ENCODE measurements at places on chromosomes 6 and 20. TPM values are rescaled to one million over a fixed set of nuclear protein-coding genes. Genes with fewer than 3 reads are reported as not detected.

- peak; percentile 15 for DNase-seq
Measured at GRCh38 chr6:71489736-71490135, 201.1 kb downstream of the OGFRL1 start.

VSX1 gene
- 0.16 TPM for total RNA-seq

DNA sequence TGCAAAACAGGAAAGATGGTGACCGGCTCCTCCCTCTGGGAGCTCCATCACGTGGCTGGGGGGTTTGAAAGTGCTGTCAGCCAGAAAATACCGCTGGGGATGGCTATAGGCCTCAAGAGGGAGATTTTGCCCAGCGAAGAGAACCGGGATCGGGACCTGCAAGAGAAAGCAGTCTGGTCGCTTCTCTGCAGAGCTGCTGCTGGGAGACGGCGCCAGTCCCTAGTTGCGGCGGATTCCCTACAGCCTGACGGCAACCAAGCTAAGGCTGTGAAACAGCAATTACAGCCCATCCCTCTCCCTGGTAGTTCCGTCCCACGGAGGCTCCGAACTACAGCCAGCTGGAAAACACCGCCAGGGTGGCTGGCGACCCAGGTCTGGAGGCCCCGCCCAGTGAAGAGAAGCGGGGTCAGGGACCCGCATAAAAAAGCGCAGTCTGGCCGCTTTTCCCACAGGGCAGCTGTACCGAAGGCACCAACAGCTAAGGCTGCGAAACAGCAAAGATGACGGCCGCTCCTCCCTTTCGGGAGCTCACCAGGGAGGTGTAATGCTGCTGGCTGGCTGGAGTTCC is 238.1 kb upstream of the IRAK1BP1 start:
- DNase-seq = peak; percentile 72

DNA sequence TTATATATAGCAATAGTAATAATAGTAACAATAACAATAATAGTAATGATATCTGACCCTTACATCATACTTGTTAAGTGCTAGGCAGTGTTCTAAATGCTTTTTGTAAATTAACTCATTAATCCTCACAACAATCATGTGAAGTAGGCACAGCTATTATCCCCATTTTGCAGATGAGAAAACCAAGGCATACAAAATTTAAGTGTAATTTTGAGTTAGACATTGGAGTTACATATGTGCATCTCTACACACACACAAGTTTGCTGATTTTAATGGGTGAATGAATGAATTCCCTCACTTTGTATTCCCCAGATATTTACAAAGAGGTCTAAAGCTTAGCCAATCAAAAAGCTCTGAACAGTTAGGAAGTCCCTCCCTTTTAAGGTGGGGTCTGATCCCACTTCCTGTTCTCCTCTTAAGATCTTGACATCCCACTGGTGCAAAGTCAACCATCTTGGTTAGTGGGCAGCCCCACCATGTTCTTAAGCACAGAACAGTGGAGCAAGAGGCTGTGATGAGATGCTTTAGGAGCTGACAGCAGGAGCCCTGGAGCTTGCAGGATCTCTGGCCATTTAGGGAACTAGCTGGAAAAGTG is 85.3 kb upstream of the FOXP4 start:
- no peak for DNase-seq

NT5DC1 gene
- 19.8 TPM for total RNA-seq

DNA sequence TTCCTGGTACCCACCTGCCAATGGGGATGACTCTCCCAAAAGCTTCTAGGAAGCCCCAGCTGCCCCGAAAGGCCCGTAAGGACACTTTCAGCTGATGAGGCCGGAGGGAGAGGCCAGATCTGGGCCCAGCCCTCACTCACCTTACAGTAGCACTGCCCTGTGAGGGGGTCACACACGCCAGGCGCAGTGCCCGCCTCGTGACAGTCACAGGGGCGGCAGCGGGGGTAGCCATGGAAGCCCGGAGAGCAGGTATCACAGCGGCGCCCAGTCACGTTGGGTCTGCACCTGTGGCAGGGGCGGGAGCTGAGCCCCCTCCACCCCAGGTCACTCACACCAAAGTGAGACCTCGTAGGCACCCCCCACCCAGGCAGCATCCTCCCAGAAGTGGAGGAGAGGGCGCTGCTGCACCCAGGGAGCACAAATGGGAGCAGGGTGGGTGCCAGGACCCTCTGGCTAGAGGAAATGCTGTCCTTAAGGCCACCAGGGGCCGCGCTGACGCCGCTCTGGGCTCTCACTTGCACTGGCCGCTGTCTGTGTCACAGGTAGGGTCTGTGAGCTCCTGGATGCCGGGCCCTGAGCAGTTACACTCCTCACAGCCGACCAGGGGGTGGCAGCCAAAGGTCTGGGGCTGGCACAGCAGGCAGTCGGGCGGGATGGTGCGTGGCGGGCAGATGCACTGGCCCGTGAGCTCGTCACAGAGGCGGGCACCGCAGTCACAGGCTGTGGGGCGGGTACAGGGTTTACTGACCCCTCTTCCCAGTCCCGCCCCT is 25.1 kb downstream of the ADRM1 start:
- no peak for DNase-seq

CD40 gene
- total RNA-seq = 9.9 TPM

DNA sequence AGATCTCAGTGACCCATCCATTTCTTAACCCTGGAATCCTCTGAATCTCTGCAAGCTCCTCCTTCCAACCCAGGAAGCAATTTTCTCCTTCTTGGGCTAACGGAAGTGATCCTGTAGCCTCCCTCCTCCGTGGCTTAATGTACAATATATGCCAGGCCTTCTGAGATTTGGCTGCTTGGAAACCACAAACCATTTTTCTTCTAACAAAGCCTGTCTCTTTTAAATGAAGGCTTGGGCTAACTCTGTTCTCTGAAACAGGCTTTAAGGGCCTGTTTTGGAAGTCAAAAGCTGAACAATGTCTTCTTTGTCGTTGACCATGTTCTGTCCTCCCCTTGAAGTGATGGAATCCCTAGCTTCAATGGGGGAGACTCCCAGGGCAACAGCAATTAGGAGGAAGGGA is 14.9 kb downstream of the FYN start:
- no peak for DNase-seq

FAM209B gene
- total RNA-seq = not detected

KIF6 gene
- total RNA-seq = 0.87 TPM

DNA sequence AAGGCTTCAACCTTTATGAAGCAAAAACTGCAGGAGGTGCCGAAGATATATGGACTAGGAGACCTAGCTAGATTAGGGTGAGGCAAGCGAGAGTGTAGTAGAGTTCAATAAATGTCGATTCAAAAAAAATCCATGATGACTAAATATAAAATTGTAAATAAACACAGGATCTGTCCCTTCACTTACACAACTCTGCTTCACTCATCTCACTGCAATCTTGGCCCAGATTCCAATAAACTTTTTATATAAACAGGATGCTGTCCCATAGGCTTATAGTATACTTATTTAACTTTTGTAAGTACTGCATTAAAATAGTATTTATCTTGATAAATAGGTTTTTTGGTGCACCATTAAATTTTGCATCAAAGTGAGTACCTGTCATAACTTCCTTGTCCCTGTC is 648.4 kb upstream of the NRSN1 start:
- DNase-seq = no peak

DNA sequence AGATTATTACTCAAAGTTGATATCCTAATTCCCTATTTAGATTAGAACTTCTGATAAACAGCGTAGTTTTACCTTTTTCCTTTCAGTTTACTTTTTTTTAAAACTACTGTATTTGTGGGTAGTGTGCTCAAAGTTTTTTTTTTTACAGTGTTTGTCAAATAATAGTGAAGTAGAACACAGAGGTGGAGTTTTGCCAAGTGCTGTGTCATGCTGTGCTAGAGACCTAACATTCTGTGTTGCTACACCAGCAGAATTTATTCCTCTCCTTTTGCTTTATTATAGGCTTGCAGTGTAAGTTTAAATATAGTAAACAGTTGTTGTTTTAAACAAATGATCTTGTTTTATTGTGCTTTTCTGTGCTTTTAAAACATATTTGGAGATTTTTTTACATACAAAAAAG is 125.4 kb downstream of the HIVEP1 start:
- DNase-seq = no peak

DNA sequence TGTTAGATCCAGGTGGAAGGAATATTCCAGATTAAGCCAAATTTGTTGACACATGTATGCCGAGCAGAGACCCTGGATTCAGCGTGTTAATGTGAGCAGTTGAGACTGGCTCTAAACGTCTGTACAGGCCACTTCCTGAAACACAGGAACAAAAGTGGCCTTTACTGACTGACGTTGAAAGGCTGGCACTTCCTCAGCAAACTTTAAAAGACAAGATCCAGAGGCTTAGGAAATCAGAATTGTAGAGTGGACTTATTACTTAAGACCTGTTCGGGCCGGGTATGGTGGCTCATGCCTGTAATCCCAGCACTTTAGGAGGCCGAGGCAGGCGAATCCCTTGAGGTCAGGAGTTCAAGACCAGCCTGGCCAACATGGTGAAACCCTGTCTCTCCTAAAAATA is 125.7 kb upstream of the ARID1B start:
- DNase-seq = no peak

HLA-DQB1 gene
- 5.7 TPM for total RNA-seq

- no peak for DNase-seq
Measured at GRCh38 chr20:44830995-44831394, 20.6 kb upstream of the RIMS4 start.

OLIG3 gene
- 0.27 TPM for total RNA-seq

GRCh38 chr6:75656479-75656878 is 54.8 kb downstream of the SENP6 start:
- DNase-seq = no peak

DNA sequence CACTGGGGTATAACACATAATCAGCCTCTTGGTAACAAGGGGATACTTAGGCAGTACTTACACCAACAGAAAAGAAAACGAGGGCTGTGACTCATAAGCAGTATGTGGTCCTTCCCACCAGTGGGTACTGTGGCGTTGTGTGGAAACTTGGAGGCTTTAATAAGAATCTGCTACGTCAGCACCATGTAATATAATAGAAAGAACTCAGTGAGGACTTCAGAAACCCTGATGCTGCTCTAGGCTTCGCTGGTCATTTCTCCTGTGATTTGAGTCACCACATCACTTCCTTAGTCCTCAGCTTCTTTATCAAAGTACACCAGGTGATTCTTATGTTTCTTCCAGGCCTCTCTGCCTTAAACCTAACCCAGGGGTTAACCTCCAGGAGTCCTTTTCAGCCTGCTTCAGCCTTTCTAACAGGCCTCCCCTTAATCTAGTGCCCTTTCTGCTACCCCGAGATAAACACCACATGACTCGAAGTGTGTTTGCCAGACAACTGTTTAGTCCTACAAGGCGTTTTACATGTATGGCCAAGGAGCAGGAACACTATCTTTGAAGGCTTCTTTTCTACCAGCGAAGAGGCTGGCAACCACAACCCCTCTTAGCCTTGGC is 68.5 kb downstream of the FYN start:
- DNase-seq = no peak

FAM162B gene
- total RNA-seq = 6.3 TPM

DNA sequence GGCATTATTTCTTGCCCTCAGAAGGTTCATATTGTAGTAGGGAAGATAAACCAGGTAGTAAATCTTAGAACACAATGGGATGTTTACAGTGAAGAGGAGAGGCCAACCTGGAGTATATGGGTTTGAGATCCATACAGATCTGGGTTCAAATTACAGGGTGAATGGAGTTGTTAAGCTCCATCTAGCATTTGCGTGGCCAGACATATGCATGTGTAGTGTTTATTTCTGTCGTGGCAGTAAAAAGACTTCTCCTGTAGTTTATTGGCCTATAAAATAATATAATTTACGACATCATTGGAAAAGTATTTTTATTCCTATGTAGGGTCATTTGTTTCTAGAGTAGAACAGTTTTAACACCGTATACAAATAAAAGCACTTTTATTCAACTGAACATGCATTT is 25.2 kb upstream of the TULP4 start:
- DNase-seq = no peak

SOX18 gene
- total RNA-seq = 0.21 TPM

- no peak for DNase-seq
Measured at GRCh38 chr6:38542031-38542430, 97.7 kb downstream of the BTBD9 start.

PRDM13 gene
- total RNA-seq = 0.10 TPM

PBOV1 gene
- not detected for total RNA-seq

- no peak for DNase-seq
Measured at GRCh38 chr20:49203746-49204145, 15.5 kb upstream of the DDX27 start.

- DNase-seq = no peak
Measured at GRCh38 chr20:57215826-57216471, 50.5 kb downstream of the BMP7 start.

GRCh38 chr6:129209355-129209754 is 326.4 kb downstream of the LAMA2 start:
- DNase-seq = no peak

DNA sequence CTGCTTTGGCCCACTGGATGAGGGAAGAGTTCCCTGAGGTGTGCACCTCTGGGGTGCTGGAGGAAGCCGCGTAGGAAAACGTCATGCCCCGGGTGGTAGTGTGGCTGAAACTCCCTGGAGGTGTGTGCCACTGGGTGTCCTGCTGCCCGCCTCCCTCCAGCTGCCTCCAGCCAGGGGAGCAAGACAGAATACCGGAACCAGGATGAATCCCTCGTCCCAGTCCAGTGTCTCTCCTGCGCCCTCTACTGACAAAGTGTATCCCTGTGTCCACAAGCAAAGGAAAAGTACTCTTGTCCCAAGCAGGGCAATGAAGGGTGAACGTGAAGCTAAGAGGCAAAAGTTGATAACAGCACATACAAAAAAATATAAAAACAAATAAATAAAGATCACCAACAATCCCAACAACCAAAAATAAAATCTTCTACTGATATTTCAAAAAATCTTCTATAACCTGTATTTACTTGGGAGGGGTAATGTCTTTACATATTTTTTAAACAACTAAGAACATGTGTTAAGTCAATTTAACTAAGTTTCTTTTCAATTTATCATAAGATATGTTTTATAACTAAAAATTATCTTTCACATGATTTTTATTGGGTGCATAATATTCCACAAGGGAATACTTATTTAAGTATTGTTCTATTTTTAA is 437.6 kb downstream of the MAFB start:
- DNase-seq = peak; percentile 90

GRCh38 chr6:97717086-97717485 is 434.1 kb upstream of the MMS22L start:
- DNase-seq = no peak

DNA sequence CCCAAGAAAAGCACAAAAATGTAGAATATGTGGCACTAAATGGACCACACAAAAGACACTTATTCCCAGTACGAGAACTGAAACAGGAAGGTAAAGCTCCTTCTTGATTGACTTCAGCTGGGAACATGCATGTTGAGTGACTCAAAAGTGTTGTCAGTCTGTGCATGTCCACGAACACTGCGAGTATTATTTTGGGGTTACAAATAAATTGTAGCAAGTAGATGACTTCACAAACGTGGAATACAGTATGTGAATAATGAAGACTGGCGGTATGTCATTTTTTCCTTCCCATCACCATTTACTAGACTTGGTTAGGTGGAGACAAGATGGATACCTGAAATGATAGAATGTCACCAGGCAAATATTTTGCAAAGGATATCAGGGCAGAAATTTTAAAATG is 45.4 kb downstream of the L3MBTL3 start:
- DNase-seq = no peak

GRCh38 chr6:112243861-112244827 is 10.2 kb downstream of the LAMA4 start:
- DNase-seq = peak; percentile 33

Measured in GM23338 (cell line).